HFFc6 (cell line): ENCODE measurements at places on chromosomes 6 and 20. TPM values are rescaled to one million over a fixed set of nuclear protein-coding genes. Genes with fewer than 3 reads are reported as not detected.

DNA sequence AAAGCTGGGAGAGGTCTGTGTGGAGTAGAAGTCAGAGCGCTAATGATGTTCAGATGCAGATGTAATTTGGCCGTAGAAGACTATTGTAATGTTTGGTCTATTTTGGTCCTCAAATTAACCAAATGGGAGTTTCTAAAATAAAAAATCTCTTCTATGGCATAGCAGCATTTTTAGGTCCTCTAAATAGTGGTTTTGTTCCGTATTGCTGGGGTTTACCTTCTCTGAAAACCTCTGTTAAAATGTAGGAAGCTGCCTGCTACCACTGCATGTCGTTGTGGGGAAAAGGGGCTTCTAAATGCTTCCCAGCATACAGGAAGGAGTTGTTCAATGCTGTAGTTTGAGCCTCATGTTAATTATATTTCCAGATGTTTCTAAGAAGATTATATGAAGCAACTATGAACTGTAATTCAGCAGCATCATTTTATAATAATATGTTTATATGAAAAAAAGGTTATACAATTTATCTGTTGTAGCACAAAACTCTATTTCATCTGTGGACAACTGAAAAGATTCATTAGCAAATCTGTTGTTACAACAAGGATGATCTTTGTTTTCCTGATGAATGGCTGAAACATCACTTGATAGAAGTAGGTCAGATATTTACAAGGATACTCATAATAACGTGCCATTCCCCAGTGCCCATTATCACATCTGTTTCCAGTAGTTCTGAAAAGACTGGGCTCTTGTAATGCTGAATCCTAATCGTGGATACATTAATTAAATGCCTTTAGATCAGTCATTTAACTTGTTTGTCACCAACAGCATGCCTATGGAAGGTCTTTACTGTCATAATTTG, 256.6 kb downstream of the TBC1D7 start:
- no peak for DNase-seq

DNA sequence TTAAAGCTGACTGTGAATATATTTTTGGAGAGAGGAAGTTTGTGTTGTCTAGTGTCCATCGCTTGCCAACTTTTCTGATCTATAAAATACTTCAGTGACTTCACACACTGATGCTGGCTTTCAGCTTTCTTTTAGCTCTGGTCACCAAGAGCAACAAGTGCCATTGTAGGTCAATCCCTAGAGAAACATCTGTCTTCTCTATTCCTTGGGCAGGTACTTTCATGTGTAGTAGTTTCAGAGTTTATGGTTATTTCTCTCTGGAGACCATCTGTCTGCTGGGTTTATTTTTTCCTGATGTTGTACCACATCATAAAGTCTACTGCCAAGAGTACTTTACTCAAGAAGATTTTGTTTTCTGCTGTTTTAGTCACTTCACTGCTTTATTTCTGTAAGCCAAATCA, 249.9 kb downstream of the KHDC1L start:
- no peak for DNase-seq

GRCh38 chr6:5706124-5707033, 300.3 kb downstream of the NRN1 start:
- DNase-seq, result no peak

DNA sequence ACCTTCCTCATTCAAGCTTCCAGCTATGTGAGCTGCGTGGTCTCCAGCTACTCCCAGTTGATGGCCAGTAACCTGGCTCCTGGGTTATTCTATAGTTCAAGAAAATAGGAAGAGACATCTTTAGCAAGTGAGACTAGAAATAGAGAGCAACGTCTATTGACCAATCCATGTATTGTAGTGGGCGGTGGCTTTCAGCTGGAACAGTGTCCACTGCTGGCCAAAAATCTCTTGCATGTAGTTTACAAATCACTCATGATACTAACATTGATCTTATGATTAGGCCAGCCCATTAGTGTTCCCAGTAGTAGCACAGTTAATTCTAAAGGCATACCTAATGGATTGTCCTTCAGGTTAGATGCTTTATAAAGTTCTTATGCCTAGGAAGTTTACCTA, 58.9 kb upstream of the SCP2D1 start:
- DNase-seq, result no peak

- no peak for DNase-seq
Observed at GRCh38 chr6:88662163-88662580, 301.2 kb downstream of the RNGTT start.

DNA sequence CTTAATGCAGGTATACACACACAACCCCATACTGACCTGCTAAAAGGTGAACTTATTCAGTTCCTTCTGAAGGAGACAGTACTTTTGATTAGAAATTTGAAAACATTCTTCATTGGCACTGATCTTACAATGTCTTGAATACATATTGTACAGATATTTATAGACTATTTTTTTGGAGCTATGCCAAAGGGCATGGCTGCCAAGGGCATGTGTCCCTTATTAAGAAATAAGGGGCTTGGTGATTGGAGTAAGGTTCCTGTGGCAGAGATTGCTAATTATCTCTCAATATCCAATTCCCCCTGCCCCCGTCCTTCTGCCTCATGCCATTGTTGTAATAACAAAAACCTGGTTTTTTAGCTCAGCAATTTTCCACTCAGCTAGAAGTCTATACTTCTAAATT, 355.9 kb downstream of the FARS2 start:
- DNase-seq, result no peak

- no peak for DNase-seq
Observed at GRCh38 chr6:160420253-160420968, 72.2 kb downstream of the SLC22A3 start.

GRCh38 chr6:139777202-139777970, 402.9 kb upstream of the CITED2 start:
- DNase-seq, result no peak

- peak; percentile 64 for DNase-seq
Observed at GRCh38 chr6:71205336-71205956, 83.2 kb upstream of the OGFRL1 start.

DNA sequence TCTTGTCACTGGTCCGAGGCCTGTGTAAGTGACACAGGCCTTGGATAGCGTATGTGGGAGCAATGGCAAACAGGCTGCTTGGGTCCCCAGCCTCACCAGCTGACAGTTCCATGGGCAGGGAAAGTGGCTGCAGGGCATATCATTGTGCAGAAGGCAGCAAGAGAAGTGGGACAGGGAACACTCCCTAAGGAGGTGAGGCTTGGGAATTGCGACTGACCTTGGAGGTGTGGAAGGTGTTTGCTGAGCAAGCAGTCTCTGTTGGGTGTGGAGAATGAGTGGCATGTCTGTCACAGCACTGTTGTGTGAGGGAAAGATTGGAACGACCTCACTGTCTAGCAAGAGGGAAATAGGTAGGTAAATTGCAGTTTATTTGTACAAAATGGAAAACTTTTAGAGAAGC, 16.8 kb downstream of the POFUT1 start:
- no peak for DNase-seq

- no peak for DNase-seq
Observed at GRCh38 chr6:93420163-93420795, 920 bp upstream of the EPHA7 start.

- DNase-seq, result no peak
Observed at GRCh38 chr6:95848717-95849116, 167.1 kb upstream of the FUT9 start.

GRCh38 chr20:14498772-14499171, 161.4 kb upstream of the FLRT3 start:
- no peak for DNase-seq

The SIGLEC1 gene
- total RNA-seq, result not detected in 3 replicates

The NKX2-2 gene
- 0.35 TPM in 1 of 3 replicates, not detected in the others for total RNA-seq

The ABCC10 gene
- total RNA-seq, result 28.9 to 41.6 TPM (median 33.3 TPM) in 3 replicates

The VSTM2L gene
- 0.12 to 1.1 TPM (median 0.41 TPM) in 3 replicates for total RNA-seq

The LY6G6D gene
- total RNA-seq, result not detected in 3 replicates

The BPIFB2 gene
- not detected in 3 replicates for total RNA-seq

The RAET1G gene
- 0.69 to 1.2 TPM (median 1.0 TPM) in 3 replicates for total RNA-seq

The SPDEF gene
- total RNA-seq, result not detected in 3 replicates

The SUMO4 gene
- 0.43 to 0.57 TPM (median 0.43 TPM) in 3 replicates for total RNA-seq

The AIF1 gene
- total RNA-seq, result not detected in 3 replicates

The PAK1IP1 gene
- total RNA-seq, result 17.1 and 18.6 TPM in 2 replicates

The CSTF1 gene
- total RNA-seq, result 30.3 to 40.5 TPM (median 33.7 TPM) in 3 replicates

The WFDC2 gene
- total RNA-seq, result 0.97 TPM in 1 of 2 replicates, not detected in the other
